Ascending aorta (tissue), 2 donors: ENCODE measurements at places on chromosomes 4 and X.

- DNase-seq = no peak
These were observed 849.4 kb downstream of the FSTL5 start for GRCh38 chr4:161314371-161314770.

GRCh38 chr4:137422666-137423065, 109.6 kb downstream of the PCDH18 start:
- no peak for DNase-seq

GRCh38 chr4:158219623-158220022, 9.3 kb downstream of the TMEM144 start:
- DNase-seq = no peak

GRCh38 chr4:55397126-55397436, 1.3 kb downstream of the TMEM165 start:
- DNase-seq = no peak

GRCh38 chr4:105631818-105632400, 76.6 kb downstream of the INTS12 start:
- no peak for DNase-seq

DNA sequence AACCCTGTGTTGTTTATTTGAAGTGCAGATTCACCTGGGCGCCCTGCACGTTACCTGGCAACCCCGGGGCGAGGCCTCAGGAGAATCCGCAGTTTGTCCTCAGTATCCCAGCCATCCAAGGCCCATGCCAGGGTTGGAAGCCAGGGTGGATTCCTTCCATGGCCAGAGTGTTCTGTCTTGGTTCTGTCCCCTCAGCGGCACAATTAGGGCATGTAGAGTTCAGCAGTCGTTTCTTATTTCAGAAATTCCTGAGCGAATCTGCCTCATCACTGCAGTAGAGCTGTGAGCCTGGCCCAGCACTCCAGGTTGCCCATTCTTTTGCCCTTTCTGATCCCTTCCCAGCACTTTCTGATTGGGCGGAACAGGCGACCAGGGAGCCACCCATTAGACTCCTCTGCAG, 29.9 kb upstream of the CLCN4 start:
- no peak for DNase-seq

GRCh38 chrX:119015407-119016237, 41.2 kb downstream of the LONRF3 start:
- DNase-seq = peak; percentile 83

DNA sequence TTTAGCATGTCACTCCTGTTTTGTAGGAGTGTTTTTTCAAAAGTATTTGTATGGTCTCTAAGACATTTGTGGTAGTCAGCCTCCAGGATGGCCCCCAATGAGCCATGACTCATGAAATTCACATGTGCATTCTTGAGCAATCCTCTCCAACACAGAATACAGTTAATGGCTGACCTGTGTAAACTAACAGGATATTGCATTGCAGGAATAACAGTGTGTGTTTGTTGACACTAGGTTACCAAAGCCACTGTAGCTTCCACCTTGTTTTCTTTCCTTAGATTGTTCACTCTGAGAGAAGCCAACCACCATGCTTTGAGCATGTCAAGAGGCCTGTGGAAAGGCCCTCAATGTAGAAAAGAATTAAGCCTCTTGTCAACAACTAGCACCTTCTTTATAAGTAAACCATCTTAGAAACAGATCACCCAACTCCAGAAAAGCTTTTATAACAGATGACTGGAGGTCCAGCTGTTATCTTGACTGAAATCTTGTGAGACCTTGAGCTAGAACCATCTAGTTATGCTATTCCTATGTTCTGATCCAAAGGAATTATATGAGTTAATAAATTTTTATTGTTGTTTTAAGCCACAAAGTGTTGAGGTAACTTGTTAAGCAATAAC, 28.5 kb downstream of the TBCK start:
- DNase-seq = no peak

- no peak for DNase-seq
These were observed 319 bp upstream of the MAGEH1 start for GRCh38 chrX:55451626-55451989.

- DNase-seq = no peak
These were observed 82.4 kb upstream of the NAF1 start for GRCh38 chr4:163249042-163249441.

- DNase-seq = no peak
These were observed 21.6 kb downstream of the CLNK start for GRCh38 chr4:10662937-10663336.

- DNase-seq = no peak
These were observed 161.9 kb downstream of the RELL1 start for GRCh38 chr4:37524267-37524666.

- no peak for DNase-seq
These were observed 13.0 kb downstream of the SLC16A2 start for GRCh38 chrX:74434336-74434735.

DNA sequence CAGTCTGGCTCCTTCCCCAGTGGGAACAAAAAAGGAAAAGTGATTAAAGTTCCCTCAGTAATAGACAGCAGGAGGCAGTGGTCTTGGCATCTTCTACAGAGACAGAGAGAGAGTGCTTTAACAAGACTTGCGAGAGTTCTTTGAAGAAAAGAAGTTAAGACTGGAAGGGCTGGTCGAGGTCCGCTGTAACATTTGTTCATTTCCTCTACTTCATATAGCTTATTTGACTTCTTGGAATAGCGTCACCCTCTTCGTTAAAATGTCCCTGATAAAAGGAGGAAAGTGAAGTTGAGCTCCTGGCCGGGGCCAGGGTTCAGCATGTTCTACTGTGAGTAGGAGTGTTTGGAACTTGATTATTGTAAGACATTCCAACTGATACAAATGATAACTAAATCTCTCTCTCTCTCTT, 179.8 kb downstream of the SLIT2 start:
- DNase-seq = no peak

DNA sequence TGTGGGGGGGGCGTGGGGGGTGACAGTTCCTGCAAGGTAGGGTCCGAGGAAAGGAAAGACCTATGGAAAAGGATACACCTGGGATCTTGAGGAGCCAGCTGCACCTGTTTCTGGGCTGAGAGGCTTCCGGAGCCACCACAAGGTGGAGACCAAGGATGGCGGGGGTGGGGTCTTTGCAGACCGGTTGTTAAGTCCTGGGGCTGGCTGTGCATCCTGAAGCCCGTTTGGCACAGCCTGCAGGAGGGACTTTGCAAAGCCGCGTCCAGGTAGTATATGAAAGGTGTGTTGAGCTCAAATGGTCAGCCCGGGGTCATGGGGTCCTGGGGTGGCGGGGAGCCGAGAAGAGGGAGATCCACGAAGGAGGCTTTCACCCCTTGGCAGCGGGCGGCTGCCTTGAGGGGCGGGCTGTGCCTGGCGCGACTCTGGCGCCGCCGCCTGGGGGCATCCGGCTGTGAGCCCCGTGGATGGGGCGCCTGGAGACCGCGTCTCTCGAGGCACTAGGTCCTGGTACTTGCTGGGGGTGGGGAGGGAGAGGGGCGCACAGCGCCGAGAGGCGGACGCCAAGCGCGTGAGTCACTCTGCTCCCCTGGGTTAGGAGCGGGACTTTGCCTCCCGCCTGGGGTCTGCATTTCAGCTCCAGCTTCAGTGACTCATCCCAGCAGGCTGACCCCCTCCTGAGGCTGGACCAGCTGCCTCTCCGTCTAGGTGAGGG, 58.2 kb upstream of the DYNLT3 start:
- DNase-seq = no peak

DNA sequence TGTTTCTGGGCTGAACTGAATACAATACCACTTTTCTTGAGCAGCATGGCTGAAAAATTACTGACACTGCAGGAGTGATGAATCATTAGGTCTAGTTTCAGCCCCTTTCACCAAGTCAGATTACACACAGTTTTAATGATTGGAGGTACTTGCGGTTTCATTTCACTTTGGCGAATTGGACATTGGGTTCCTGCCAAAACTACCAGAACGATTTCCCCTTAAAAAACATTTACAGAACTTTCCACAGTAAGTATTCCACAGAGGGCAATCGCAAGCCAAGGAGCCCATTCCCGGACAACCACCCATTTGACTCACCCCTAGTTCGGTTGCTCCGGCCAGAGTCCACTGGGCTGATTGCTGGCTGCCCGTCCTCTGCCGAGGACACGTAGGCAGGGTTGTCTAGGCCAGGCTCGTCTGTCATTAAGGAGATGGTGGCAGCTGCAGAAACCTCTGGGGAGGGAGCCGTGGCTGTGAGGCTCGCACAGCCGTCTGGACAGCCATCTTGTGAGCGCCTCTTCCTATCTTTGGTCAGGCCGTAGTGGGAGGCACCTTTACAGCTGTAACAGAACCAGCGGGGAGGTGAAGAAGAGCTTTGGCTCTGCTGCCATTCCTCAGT, 83.5 kb downstream of the LNX1 start:
- peak; percentile 35 for DNase-seq

DNA sequence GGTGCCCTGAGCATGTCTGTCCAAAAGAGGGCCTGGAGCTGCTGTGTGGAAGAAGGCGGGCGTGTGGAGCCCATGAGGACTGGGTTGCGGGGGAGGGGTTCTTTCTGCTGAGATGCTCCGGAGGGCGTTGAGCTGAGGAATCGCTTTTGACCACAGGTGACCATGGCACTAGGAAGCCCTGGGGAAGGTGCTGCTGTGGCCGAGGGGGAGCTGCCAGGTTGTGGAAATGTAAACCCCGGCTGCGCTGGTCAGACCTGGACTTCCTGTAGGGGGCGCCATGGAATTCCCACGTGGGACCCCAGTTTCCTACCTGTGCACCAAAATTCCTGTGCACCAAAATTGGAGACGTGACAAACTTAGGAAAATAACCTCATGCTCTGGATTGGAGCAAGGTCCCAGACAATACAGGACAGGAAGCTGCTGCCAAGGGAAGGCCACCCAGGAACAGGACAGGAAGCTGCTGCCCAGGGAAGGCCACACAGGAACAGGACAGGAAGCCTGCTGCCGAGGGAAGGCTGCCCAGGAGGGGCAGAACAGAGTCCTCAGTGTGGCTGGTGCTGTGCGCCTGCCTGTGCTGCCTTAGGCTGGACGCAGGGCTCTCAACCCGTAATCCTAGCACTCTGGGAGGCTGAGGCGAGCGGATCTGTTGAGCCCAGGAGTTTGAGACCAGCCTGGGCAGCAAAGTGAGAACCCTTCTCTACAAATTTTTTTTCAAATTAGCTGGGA, 28.4 kb upstream of the UVSSA start:
- DNase-seq = no peak

- no peak for DNase-seq
These were observed 62.6 kb downstream of the GLRA2 start for GRCh38 chrX:14591976-14592375.

GRCh38 chr4:86521373-86521969, 72.6 kb upstream of the PTPN13 start:
- no peak for DNase-seq

DNA sequence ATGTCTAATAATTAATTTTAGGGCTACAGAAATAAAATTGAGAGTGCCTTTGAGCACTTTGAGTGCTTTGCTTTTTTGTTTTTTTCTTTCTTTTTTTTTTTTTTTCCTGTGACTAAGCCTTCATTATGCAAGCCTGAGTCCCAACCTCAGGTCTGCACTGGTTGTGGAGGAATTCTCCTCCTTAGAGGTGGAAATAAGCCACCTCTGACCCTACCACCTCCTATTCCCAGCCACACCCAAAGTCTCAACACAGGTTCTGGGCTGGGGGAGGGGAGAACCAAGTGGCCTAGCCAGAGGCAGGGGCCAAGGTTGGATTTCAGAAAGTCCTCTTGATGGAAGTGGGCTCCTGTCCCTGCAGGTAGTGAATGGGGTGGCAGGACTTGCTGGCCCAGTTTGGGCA, 180.2 kb downstream of the ARAP2 start:
- no peak for DNase-seq

DNA sequence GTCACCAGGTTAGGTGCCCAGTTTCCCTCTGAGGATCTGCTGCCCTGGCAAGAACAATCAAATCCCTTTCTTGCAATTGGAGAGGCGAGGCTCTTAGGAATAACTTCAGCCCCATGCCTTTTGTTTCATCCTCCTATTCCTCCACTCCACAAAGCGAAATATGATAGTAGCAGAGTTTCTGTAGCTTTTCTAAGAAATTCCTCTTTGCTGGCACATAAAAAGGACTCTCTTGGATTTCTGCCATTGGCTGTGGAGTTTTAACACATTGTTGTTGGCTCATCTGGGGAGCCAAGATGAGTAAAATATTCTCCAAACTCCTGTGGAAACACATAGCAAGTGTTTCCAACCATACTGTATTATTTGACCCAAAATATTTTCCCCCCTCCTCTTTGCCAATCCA, 11.0 kb upstream of the ADGRG2 start:
- no peak for DNase-seq

DNA sequence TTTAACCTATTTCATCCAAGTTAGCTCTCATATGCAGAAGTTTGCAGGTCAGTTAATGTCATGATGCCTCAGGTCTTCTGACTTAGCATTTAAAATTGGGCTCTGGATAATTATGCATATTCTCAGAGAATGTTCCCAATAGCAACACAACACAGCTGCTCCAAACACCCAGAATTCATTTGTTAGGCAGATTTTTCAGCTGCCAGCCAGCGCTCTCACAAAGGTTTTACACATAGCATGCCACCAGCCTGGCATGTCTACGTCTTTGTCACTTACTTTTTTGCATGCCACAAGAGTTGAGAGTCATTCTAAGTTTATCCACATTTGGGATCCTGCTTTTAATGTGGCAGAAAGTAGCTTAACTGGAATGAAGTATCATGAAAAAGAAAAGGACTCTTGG, 84.8 kb downstream of the LIMCH1 start:
- peak; percentile 73 for DNase-seq

DNA sequence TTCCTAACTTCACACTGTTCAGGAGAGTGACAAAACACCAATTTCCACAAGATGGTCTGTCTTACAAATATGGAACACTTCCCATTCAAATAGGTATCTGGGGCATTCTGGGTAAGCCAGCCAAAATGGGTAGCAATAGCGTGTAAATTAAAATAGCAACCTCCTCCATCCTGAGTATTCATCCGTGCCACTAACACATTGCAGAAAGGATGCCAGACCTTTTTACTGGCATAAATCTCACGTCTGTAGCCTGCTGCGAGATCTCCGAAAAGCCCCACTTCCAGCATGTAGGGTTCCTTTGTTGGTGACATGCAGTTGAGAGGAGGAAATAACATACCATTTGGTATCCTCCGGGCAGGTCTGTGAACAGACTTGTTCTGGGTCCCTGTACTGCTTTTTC, 52.7 kb upstream of the RAI2 start:
- no peak for DNase-seq
